CD4-positive, alpha-beta T cell treated with Interleukin-4 for 1 hour (primary cell): ENCODE measurements at places on chromosomes 2 and 18.

DNA sequence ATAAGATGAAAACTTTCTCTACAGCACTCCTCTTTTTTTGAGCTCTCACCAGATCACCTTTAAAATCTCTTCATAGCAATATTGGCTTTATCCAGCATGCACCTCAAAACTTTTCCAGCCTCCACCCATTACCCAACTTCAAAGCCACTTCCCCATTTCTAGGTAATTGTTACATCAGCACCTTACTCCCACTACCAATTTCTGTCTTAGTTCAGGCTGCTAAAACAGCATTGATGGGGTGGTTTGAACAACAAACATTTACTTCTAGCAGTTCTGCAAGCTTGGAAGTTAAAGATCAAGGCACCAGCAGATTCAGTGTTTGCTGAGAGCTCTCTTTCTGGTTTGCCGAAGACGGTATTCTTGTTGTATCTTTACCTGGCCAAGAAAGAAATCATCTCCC lies 114.0 kb upstream of the SLC39A10 start:
- DNase-seq: peak; percentile 56

DNA sequence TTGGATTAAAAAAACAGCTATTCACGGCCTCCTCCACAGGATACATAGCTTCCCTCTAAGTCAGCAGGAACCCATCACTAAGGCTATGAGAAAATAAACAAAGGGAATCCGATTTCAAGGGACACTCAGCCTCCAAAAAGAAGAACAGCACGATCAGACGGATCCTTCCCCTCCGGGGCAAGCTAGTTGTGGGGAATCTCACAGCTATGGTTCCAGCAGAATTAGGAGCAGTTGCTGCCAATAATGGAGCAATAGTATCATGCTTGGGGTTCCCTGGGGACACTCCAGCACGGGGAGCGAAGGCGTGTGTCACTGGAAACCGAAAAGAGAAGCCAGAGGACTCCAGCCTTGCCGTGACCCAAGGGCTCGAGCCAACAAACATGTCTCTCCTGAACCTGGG lies 163.1 kb downstream of the TTC32 start:
- no peak for DNase-seq

- DNase-seq: no peak
These were observed 59.2 kb upstream of the SLC5A7 start for GRCh38 chr2:107927034-107927534.

DNA sequence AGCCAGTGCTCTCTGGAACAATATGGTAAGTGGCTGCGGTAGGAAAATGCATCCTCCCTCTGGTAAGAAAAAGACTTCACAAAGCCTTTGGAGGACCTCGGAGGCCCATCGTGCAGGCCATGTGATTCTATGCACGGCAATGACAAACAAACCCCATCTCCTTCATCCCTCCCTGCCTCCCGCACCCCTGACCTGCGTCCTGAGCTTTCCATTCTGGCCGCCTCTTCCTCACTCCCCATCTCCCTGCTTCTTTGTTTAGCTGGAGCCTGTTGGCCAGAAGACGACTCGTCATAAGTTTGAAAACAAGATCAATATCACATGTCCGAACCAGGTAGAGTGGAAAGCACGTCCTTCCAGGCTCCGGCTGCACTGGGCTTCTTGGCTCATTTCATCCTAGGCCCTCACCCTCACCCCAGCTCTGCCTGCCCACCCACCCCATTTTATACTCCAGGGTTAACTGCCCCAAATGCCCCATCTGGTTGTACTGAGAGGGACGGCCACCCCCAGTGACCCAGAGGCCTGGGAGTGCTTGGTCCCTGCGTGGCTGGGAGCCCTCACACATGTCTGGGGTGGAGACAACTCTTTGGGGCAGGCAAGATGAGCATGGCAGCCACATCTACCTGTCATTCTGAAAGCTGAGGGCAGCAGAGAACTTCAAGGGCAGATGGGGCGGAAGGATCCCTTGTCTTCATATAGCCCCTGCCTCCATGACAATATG lies 94.0 kb downstream of the PLB1 start:
- DNase-seq: no peak

DNA sequence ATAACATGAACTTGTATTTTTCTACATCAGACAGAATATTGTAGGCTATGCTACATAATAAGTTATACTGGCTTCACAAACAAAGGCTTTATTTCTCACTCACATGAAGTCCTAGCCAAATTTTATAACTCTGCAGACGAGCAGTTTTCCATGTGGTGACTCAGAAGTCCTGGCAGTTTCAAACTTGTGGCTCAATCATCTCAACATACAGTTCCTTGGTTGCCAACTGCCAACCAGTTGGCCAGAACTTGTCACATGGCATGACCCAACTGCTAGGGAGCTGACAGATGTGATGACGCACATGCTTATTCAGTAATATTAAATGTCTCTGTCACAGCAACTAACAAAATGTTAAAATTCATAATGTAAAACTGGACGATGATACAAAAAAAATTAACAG lies 63.8 kb upstream of the ZC3H15 start:
- no peak for DNase-seq

DNA sequence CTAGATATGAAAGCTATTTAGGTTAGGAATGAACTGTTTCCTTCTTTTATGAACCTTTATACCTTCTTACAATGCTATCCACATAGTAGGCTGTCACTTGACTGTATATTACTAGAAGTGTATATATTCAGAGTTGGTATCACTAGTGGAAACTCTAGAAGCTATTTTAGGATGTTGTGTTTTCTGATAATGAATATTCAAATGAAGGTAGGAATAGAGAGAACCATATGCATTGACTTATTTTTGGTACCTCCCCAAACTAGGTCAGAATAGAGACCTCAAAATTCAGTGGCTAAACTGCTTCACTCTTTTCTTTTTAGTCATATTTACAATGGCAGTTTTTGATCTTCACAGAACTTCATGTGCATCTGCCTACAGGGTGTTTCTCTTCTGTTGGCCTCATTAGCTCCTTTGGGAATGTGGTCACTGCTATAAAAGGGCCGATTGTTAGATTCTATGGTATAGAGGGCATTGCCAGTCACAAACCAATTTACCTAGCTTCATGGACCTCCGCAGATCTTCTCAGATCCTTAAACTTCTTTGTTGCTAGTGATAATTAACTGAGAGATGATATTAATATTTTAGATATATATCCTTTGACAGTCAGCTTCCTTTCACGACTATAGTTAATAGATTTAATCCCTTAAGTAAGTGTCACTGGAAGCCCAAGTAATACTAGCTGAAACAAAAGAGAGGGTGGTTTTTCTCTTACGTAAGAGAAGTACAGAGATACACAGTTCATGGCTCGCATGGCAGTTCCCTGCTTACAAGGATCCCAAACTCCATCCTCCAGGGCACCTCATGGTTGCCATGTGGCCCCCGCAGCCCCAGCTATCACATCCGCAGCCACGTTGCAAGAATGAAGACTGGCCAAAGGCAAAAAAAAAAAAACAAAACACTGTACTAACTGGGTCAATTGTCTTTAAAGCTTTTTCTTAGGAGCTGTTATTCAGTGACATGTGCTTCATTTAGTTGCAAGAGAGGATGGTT lies 61.0 kb downstream of the TSPYL6 start:
- DNase-seq: no peak

DNA sequence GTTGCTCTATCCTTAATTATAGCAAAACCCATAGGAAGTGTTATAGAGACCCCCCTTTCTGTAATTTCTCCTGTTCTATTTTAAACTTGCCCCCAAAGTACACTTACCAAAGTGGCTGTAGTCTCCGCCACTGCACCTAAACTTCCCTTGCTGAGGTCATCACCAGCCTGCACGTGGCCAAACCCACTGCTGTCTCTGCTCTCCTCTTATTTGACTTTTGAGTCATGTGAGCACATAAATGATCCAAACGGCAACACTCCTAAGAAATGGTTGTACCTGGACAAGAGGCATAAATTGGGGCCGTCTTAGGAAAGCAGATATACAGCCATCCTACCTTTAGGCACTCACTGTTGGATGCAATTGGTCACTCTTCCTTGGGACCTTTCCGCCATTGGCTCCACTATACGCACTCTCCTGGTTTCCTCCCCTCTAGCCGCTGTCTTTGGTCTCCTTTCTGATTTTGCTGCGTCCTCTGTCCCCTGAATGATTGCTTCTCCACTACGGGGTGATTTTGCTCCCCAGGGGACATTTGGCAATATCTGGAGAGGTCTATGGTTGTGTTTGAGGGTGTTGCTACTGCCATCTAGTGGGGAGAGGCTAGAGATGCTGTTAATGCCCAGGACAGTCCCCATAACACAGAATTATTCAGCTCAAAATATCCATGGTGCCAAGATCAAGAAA lies 19.2 kb upstream of the IL36G start:
- DNase-seq: peak; percentile 37

DNA sequence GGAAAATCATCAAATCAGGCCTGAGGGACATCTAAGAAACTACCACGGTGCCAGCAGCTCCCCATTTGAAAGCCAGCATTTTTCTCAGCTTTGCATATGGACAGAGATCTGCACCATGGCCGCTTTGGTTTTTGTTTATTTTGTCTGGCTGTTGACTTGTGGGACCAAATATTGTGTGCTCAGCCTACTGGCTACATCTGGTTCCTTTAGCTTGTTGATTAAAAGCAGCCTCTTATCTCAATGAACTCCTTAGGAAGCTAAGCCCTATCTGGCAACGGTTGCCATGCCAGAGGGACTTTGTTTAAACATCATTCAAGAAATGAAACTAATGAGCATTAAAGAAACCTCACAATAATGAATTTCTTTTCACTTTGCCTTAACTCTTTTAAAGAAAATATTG lies 32.4 kb upstream of the CCDC150 start:
- no peak for DNase-seq

DNA sequence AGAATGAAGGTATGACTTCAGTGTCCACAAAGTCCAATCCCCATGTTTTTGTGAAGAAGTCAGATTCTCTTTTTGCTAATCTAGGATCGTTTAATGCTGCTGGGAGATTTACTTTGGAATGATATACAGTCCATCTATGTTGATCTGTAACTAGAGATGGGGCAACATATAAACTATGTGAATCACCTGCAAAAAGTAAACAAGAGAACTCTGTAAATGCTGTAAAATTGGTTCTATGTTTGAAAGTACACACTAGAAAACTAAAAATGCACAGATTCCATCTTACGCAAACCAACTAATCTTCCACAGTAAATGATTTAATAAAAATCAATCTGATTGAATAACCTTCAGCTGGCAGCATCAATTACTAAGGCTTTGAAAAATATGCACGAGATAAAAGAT lies 37.5 kb downstream of the VPS54 start:
- no peak for DNase-seq

- DNase-seq: no peak
These were observed 19.6 kb downstream of the MTERF4 start for GRCh38 chr2:241082341-241083090.

GRCh38 chr2:10759151-10759714 lies 37.8 kb downstream of the ATP6V1C2 start:
- no peak for DNase-seq
